Fibroblast of villous mesenchyme (primary cell): ENCODE measurements at places on chromosomes 5 and 9. TPM values are rescaled to one million over a fixed set of nuclear protein-coding genes. Genes with fewer than 3 reads are reported as not detected.
A peak's percentile ranks its signal among the peaks of the same experiment; 100 is the strongest.

DNA sequence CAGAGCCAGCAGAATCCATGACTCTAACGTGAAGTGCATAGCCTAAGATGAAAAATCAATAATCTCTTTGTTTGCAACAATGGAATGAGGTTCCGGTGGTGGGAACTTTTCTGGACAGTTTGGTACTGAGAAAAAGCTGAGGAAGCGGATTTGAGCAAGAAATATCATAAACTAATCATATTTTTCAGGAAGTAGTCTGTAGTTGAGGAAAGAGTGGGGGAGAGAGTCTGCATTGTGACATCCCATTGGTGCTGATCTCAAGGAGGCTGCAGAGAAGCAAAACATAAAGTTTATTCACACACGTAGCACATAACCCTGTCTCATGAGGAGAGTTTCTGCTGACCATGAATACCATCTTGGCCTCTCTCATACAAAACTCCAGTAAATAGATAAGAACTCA lies 15.8 kb upstream of the FCHO2 start:
- no peak for DNase-seq

DNA sequence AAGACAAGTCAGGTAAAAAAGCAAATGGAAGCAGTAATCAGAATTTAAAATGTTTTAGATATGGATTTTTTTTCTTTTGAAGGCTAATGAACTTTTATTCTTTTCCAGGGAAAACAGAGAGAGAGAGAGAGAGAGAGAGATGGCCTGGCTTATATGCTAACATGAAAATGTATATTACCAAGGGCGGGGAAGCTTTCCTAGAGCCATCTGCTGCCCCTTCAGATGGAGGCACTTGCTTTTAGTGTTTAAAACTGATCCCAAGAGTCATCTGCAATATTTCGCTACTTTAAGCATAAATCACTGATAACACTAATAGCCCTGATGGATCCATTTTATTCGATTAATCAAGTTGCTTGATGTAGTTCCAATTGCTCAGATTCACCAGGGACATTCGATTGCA lies 186.1 kb upstream of the ADAMTS16 start:
- DNase-seq, result no peak

- no peak for DNase-seq
Measured at GRCh38 chr5:123294544-123294943, 128.7 kb downstream of the CEP120 start.

DNA sequence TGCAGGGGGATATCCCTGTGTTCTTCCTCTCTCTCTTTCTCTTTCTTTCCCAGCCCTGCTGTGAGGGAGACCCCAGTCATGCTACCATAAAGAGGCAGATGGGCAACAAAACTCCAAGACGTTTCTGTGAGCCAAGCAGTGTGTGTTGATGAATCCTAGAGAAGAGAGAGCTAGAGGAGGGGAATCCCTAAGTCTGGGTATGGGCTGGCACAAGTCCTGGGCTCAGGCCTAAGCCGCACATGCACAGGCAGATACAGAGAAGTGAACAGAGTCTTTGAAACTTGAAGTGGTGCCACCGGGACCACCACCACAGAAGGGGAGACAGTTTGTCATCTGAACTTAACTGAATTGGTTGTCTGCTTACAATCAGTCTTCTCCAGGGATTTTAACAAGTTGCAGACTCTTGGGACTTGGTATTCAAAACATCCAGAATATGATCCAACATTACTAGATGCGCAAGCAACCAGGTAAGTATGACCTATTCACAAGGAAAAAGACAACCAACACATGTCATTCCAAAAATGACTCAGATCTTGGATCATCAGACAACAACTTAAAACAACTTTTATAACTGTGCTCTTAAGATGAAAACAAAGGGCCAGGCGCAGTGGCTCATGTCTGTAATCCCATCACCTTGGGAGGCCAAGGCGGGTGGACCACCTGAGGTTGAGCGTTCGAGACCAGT lies 10.4 kb upstream of the FAM120A start:
- DNase-seq, result no peak

DNA sequence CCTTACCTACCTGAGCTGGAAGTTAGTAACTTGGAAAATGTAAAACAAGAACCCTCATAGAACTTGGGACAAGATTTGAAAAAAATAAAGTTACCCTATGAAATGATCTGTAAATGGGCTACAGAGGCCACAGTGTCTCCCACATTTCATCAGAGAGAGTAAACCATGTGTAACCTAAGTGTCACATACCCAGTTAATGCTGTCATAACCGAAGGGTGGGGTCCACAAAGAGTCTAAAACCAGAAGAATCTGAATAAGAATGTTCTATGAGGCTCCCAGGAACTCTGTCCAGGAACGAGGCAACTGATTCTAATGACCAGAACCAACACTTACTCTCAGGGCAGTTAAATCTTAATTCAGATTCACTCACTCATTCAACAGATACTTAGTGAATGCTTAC lies 1.0 kb upstream of the FAM13B start:
- peak; percentile 63 for DNase-seq

Gene DMRT3
- not detected in 2 replicates for total RNA-seq

DNA sequence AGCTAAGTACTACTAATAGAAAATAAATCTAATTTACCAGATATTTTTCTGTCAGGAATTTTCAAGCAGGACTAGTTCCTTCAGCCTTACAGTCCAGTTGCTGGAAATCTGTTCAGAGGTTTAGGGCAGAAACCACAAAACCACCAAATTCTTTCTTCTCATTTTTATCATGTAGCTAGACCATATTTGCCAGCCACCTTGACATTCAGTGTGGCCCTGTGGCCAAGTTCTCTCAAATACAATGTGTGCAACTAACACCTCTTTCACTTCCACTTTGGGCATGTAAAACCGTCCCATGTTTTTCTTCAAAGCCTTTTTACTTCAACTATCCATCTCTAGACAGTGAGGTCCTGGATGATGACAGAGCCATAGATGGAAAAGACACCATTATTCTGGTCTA lies 1133.2 kb upstream of the CDH18 start:
- DNase-seq, result no peak

Gene FAXDC2
- 4.2 and 7.8 TPM in 2 replicates for total RNA-seq

DNA sequence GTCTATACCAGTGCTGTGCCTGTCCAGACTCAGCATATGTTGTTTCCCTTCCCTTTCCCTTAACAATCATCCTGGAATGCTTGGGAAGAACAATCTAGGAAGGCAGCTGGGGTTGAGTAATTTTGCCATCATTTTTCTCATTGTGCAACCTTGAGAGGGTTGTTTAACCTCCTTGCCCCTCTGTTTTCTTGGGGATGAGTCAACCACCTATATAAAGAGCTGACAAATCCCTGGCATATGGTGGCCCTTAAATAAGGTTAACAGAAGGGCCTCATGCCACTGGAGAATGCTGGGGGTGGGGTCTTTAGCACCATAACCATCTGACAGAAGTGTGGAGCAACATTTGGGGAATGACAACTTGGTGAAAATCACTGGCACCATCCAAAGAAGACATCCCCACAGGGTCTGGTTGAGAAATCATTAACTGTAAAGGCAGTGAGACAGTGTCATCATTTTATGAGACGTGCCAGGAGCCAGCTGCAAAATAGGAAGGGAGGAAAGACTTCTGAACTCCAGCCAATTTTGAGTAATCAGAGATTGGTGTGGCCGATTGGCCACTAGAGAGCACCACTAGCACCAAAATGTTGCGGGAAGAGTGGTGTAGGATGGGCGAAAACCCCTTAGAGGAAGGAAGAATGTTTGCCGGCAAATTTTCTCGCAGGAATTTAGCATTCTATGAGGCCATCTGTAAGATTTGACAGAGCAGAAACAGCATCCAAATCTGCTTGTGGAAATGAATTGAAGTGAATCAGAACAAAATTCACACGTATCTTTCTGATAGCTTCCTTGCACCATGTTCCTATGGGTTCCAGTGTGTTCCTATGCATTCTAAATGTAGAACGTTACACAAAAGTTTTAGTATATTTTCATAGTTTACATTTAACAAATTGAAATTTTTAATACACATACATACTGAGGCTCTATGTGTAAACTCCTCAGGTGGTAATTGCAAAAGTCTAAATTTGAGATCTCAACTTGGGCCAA lies 113.8 kb downstream of the MSX2 start:
- DNase-seq, result peak; percentile 84

Gene OSMR
- total RNA-seq, result 89.2 and 114 TPM in 2 replicates

GRCh38 chr5:75055727-75056144 lies 3.4 kb upstream of the GCNT4 start:
- DNase-seq, result peak; percentile 65

Gene SPINK7
- total RNA-seq, result not detected in 2 replicates

Gene SLC36A3
- total RNA-seq, result not detected in 2 replicates

Gene LPAR1
- total RNA-seq, result 54.4 and 108 TPM in 2 replicates

- no peak for DNase-seq
Measured at GRCh38 chr5:133373121-133373870, 239.0 kb downstream of the FSTL4 start.

GRCh38 chr9:1956958-1957357 lies 58.2 kb upstream of the SMARCA2 start:
- DNase-seq, result no peak

- no peak for DNase-seq
Measured at GRCh38 chr5:76379316-76379715, 23.8 kb upstream of the IQGAP2 start.

Gene OR1J2
- 0.32 and 0.43 TPM in 2 replicates for total RNA-seq

DNA sequence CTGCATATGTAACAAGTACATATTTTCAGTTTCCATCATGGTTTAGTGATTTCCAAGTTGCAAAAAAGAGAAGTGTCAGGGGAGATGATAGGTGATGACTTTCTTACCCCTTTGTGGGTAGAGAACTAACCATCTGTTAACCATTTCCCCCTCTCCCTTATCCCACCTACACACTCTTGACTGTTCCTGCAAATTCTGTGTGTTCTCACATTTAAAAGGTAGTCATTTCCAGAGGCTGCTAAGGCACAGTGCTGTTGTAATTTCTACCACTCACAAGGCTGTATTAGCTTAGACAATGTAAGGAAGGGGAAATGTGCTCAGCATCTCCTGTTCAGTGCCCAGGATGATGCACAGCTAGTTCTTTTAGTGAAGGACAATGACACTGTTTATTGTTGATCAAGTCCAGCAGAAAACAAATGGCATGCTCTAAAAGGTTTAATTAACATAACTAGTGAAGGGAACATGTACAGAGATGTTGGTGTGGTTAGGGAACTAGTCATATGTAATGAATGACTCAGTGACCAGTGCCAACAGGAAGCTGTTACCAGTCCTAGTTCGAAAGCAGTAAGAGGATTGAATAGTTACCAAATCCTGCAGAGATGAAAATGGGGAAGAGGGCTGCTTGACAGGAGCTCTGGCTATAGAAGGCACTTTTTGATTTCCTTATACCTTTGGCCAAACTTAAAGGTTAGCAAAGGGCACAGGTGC lies 165.1 kb downstream of the PLK2 start:
- DNase-seq, result no peak

DNA sequence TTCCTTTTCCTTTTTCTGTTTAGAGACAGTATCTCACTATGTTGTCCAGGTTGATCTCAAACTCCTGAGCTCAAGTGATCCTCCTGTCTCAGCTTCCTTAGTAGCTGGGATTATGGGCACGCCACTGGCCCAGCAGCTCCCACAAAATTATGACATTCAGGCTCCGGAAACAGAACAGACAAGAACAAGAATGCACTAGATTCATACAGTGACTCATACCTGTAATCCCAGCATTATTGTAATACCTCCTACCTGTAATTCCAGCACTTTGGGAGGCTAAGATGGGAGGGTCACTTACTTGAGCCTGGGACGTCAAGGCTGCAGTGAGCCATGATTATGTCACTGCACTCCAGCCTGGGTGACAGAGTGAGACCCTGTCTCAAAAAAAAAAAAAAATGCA lies 26.7 kb upstream of the B4GALT1 start:
- DNase-seq, result no peak

- peak; percentile 55 for DNase-seq
Measured at GRCh38 chr5:146461319-146461718, 14.2 kb downstream of the TCERG1 start.

DNA sequence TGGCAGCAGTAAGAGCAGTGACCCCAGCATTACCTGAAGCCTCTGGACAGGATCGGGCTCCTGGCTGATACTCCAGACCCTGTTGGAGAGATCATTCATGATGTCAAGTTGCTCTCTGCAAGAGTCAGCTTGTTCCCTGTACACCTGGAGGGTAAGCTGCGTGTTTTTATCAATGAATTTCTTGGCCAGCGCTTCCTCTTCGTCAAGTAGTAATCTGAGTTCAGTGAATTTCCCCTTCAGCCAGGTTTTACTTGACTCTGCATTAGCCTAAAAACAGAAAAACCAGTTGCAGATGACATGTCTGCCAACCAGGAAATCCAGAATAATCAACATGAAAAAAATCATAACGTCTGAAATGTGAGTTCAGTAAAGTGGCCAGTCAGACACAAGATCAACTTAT lies 19.1 kb downstream of the TRIM14 start:
- DNase-seq, result no peak

GRCh38 chr9:7791394-7791793 lies 8.2 kb downstream of the DMAC1 start:
- no peak for DNase-seq

Gene PIP5KL1
- total RNA-seq, result 2.6 and 3.5 TPM in 2 replicates

GRCh38 chr5:8953016-8953415 lies 592.9 kb downstream of the SEMA5A start:
- no peak for DNase-seq

DNA sequence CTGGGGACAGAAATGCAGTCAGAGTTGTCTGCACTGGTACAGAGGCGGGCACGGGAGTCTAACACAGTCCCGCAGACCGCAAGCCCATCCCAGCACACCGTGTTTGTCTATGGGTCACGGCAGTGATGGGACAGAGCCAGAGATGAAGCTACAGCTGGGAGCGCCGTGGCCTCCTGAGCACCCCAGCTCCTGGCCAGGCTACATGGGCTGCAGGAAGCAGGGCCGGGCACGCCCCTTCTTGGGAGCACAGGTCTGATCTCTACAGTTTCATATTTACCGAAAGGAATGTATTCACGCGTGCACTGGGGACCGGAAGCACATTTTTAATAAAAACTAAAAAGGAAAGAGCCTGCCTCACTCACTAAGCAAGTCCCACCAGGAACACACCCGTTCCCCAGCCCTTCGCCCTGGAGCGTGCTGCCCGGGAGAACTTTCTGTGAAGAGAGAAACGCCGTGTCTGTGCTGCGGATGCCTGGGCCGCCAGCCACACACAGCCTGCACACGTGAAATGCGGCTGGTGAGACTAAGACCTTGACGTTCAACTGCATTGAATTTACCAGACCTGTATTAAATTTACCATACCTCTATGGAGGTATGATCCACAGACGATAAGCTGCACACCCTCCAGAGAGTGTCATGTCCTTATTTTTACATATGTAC lies 81.1 kb downstream of the VAV2 start:
- DNase-seq, result peak; percentile 16

Gene KCNT1
- not detected in 2 replicates for total RNA-seq

DNA sequence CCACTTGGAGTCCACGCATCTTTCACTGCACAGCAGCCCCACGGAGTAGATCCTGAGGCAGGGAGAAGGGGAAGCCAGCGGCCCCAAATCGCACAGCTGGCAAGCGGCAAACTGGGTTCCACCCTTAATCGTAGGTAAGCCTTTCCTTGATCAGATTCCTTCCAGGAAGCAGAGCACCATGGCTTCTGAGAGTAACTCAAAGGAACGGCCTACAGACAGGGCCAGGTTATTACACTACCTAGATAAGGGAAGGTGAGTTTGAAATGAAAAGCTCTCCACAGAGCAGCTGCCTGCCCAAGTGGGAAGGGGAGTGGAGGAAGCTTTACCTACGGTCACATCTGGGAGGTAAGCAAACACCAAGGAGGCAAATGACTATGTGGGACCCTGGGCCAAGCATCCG lies 7.9 kb downstream of the DAP start:
- DNase-seq, result no peak
